HFF-Myc (cell line): ENCODE measurements at places on chromosomes 5 and 9.

- DNase-seq, result no peak
Observed at GRCh38 chr5:16654647-16655334, 38.0 kb upstream of the RETREG1 start.

- no peak for DNase-seq
Observed at GRCh38 chr5:59322058-59322457, 571.5 kb downstream of the PDE4D start.

- DNase-seq, result no peak
Observed at GRCh38 chr9:69975681-69976080, 68.0 kb upstream of the MAMDC2 start.

DNA sequence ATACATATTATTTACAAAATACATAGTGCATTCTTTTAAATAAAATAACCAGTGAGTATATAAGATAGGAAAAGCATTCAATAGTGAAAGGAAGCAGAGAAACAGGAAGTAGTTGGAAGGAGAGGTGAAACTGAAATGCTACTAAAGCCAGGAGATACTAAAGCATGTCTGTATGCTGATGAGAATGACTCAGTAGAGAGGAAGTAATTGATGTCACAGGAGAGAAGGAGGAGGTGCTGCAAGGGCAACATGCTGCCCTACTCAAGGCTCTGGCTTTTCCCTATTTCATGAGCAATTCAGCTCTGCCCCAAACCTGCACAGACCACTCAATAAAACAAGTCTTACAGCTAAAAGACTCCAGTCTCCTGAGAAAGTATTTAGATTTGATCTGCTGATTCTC is 108.5 kb upstream of the TXNDC8 start:
- DNase-seq, result no peak

DNA sequence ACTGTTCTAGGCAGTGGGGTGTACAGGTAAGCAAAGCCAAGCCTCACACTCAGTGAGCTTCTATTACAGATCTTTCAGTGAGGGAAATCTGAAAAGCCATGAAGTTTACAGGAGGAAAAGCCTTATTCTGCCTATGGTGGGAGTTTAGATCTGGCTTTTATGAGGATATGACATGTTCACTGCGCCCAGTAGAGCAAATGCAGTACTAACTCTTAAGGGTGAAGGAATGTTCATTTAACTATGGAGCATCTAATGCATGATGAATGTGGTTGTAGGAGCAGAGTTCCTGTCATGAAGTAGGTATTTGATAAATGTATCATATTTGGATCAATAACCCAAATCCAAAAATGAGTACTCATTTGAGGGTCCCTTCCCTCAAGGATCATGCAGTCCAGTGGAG is 230.2 kb upstream of the PAPPA start:
- DNase-seq, result no peak

DNA sequence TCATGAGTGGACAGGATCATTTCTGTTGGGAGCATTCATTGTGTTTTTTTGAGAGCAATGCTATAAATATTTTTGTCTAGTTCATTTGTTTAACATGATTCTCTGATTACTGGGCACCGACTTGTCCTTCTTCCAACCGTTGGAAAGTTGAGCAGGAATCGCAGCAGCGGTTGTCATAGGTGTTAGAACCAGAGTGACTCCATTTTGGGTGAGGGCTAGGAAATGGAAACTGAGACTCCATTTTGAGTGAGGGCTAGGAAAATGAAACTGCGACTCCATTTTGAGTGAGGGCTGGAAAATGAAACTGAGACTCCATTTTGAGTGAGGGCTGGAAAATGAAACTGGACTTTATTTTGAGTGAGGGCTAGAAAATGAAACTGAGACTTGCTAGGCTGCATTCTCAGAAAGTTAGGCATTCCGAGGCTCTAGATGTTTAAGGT is 100.6 kb downstream of the ICE1 start:
- peak; percentile 5 for DNase-seq

DNA sequence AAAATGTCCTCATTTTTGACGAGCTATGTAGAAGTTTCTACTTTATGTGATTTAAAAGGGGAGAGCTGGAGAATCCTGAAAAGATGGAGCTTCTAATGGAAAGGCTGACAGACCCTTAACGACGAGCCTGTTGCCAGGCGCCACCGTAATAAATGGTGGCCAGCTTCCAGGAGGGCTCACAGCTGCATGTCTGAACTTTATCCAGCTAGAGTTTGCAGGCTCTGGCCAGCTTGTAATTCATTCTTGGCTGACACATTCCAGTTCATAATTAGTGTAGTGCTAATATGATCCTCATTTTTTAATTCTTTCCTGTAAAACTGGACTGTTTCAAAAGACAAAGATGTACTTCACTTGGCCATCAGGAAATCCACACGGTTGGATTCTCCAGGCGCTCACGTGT is 246.7 kb downstream of the GAS1 start:
- DNase-seq, result no peak

DNA sequence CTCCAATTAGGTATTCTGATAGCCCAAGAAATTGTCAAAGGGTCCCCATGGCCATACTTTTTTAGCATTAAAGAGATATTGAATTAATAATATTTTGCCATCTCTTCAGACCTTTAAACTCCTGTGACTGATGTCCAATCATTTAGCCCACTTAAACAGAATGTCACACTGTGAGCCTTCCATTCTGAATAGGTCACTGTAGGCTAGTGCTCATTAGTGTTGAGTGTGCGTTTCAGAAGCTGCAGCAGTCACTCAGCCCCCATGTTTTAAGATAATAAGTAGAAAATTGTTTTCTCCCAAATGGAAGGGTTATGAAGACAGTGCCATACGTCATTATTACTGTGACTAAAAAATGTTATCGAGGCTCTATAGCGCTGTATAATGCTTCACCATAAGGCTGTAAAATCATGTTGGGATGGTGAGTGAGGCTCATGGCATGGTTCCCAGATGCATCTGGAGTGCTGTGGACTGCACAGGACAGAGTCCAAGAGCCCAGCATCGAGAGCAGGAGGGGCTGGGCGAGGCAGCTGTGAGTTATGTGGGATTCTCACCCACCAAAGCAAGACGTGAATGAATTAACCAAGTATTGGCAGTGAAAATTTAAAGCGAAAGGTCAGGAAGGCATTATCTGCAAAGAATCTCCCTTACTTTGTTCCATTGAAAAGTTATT is 2112.9 kb upstream of the WWC1 start:
- DNase-seq, result no peak

DNA sequence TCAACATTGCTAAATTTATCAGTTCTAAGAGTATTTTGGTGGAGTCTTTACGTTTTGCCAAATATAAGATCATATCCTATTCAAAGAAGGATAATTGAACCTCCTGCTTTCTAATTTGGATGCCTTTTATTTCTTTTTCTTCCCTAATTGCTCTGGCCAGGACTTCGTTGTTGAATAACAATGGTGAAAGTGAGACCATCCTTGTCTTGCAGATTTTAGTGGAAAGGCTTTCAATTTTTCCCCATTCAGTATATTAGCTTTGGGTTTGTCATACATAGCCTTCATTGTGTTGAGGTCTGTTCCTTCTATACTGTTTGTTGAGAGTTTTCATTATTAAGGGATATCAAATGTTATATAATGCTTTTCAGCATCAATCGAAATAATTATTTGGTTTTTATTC is 1974.2 kb upstream of the ACO1 start:
- no peak for DNase-seq

DNA sequence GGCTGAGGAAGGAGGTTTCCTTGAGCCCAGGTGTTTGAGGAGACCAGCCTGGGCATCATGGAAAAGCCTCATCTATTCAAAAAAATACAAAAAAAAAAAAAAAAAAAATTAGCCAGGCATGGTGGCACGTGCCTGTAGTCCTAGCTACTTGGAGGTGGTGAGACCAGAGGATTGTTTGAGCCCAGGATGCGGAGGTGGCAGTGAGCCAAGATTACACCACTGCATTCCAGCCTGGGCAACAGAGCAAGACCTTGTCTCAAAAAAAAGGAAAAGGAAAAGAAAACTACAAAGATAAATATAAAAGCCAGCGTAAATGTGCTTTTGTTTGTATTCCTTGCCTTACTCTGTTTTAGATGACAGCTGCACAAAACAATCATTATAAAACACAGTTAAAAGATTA is 2249.2 kb upstream of the C9orf72 start:
- DNase-seq, result no peak

DNA sequence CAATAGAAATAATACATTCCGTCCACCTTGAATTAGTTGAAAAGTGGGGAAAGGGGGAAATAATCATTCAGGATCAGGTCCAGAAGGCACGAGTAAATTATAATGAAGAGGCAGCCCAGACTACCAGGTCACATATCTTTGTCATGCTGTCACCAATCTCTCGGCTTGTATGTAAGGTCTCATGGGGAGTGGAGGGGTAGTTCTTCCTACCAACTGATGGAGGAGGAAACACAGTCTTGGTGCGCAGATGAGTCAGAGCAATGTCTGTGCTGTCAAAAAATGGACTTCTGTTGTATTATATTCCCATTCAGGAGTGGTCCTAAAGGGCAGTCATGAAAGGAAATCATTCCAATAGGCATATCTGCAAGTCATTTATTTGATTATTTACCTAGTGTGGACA is 164.2 kb upstream of the PTGER4 start:
- no peak for DNase-seq

- DNase-seq, result no peak
Observed at GRCh38 chr5:140833993-140834392, at the start of gene PCDHA7. Gene PCDHA7 (plus strand): TSS chr5:140834269. CDS start chr5:140834384, 115 bp downstream.

GRCh38 chr9:72444435-72444834 is 77.0 kb upstream of the TMC1 start:
- DNase-seq, result no peak

- no peak for DNase-seq
Observed at GRCh38 chr9:136268318-136268717, 22.7 kb upstream of the QSOX2 start.

- DNase-seq, result no peak
Observed at GRCh38 chr5:57505272-57506200, 22.9 kb upstream of the ACTBL2 start.

GRCh38 chr9:21402386-21403251 is 6.3 kb upstream of the IFNA8 start:
- no peak for DNase-seq

- no peak for DNase-seq
Observed at GRCh38 chr5:172410160-172410559, 44.2 kb downstream of the SH3PXD2B start.

DNA sequence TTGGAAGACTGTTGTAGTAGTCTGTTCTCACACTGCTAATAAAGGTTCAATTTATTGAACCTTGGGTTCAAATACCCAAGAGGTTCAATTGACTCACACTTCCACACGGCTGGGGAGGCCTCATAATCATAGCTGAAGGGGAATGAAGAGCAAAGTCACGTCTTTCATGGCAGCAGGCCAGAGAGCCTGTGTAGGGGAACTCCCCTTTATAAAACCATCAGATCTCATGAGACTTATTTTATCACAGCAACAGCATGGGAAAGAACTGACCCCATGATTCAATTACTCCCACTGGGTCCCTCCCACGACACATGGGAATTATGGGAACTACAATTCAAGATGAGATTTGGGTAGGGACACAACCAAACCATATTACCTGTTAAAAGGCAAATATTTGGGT is 268.2 kb downstream of the TMEM167A start:
- DNase-seq, result no peak

GRCh38 chr5:96335873-96336272 is 97.2 kb downstream of the PCSK1 start:
- DNase-seq, result no peak

DNA sequence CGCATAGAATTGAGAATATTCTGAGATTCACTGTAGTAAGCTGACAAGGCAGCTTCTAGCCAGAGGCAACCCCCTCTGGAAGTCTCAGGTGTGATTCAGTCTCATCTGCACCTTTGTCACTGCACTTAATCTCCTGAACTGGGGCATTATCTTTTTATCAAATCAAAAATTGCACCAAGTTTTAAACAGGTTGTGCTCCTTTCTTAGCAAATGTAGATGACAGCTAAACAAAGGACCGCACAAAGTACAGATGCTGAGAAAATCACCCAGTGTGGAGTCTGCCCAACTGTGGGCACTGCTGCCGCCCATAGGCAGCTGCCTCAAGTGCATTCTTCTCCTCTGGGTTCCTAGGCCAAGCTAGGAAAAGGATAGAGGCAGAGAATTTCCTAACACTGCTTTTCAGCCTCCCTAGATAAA is 51.1 kb downstream of the STARD4 start:
- DNase-seq, result no peak

- peak; percentile 91 for DNase-seq
Observed at GRCh38 chr5:124736082-124736804, 10.2 kb downstream of the ZNF608 start.

GRCh38 chr5:172730981-172731679 is 39.9 kb downstream of the DUSP1 start:
- DNase-seq, result no peak

DNA sequence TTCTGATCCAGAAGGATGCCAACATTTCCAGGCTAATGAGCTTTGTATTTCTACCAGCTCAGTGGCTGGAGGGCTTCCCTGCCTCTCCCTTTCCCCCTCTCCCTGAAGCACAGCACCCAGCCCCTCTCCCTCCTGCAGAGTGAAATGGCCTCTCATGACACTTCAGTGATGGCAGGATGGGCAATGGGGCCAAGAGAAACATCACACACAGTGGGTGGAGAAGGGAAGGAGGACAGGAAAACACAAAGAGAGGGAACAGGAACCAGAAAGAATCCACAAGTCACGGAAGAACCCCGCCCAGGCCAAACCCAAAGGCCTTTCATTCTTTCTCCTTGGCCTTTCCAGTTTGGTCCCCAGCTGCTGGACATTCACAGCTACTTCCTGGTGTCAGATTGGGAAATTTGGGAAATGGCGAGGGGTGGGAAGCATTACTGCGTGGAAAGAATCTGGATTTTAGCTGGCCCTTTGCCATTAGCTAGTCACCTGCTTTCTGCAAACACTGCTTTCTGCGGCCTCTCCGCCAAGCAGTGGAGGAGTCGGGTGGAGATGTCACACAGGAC is 82.6 kb downstream of the GLDC start:
- DNase-seq, result no peak

DNA sequence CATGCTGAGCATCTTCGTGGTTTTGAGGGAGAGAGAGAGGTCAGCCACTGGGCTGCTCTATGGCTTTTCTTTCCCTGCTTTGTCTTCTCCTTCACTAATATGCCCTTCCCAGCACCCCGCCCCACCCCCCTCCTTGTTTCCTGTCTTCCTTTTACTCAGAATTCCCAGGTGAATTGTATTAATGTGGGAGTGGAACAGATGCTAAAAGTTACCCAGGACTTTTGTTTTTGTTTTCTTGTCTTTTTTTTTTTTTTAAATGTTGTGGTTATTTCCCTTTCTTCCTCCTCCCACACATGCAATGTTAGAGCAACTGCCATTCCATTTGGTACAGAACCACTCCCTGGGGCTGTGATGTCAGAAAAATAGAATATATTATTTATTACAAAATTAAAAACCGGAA is 442.7 kb upstream of the CD180 start:
- DNase-seq, result no peak

- peak; percentile 22 for DNase-seq
Observed at GRCh38 chr9:131277910-131278701, 1.8 kb upstream of the FAM78A start.

- no peak for DNase-seq
Observed at GRCh38 chr5:151451626-151452520, 4.5 kb downstream of the SLC36A1 start.

- no peak for DNase-seq
Observed at GRCh38 chr5:3401635-3402034, 194.0 kb upstream of the IRX1 start.

- DNase-seq, result no peak
Observed at GRCh38 chr5:2459251-2459650, 292.2 kb downstream of the IRX2 start.
